ENCODE measurements at places on chromosomes 16 and 17. TPM values are rescaled to one million over a fixed set of nuclear protein-coding genes. Genes with fewer than 3 reads are reported as not detected.

The ARHGAP27 gene
- total RNA-seq, result 29.8 TPM

The AANAT gene
- not detected for total RNA-seq

The TP53TG3 gene
- not detected for total RNA-seq

The TAC4 gene
- total RNA-seq, result not detected

The MT1X gene
- 48.7 TPM for total RNA-seq

The PDE6G gene
- 0.86 TPM for total RNA-seq

The CHST5 gene
- total RNA-seq, result not detected

The DCUN1D3 gene
- total RNA-seq, result 42.6 TPM

The KRTAP9-8 gene
- not detected for total RNA-seq

The CCDC154 gene
- not detected for total RNA-seq

The ENO3 gene
- 2.4 TPM for total RNA-seq

The MTMR4 gene
- total RNA-seq, result 46.9 TPM

The PIRT gene
- not detected for total RNA-seq

The GAS7 gene
- total RNA-seq, result under 0.01 TPM

The GPR179 gene
- not detected for total RNA-seq

The CYGB gene
- total RNA-seq, result 0.29 TPM

The KRTAP4-6 gene
- not detected for total RNA-seq

The CCL4 gene
- not detected for total RNA-seq

The DLX3 gene
- total RNA-seq, result not detected

The KRT27 gene
- total RNA-seq, result not detected

The SLC5A2 gene
- 0.07 TPM for total RNA-seq

The FKBP10 gene
- total RNA-seq, result 129 TPM

The TK1 gene
- 115 TPM for total RNA-seq

The SYCE1L gene
- 1.9 TPM for total RNA-seq

The RFNG gene
- total RNA-seq, result 23.7 TPM

The ASPA gene
- total RNA-seq, result not detected

The UMOD gene
- total RNA-seq, result not detected

The LASP1 gene
- total RNA-seq, result 203 TPM

The SHBG gene
- not detected for total RNA-seq

The METRN gene
- 18.7 TPM for total RNA-seq

The MILR1 gene
- 40.3 TPM for total RNA-seq

The G6PC1 gene
- total RNA-seq, result not detected

The HEXIM1 gene
- total RNA-seq, result 10.4 TPM

The PCGF2 gene
- total RNA-seq, result 9.2 TPM

The SLC13A2 gene
- total RNA-seq, result not detected

The IL17C gene
- not detected for total RNA-seq

The TM4SF5 gene
- not detected for total RNA-seq

The MYH2 gene
- total RNA-seq, result not detected

The KRTAP4-1 gene
- total RNA-seq, result not detected

The GRAP gene
- 15.5 TPM for total RNA-seq

The PTGES3L gene
- total RNA-seq, result 0.27 TPM

The KCNG4 gene
- total RNA-seq, result not detected

The MMP2 gene
- total RNA-seq, result 238 TPM

The PABPN1L gene
- total RNA-seq, result not detected

The FAM222B gene
- 16.9 TPM for total RNA-seq

The GP1BA gene
- not detected for total RNA-seq

All from thoracic aorta endothelial cell (primary cell).